Stomach (tissue), 19 donors: ENCODE measurements at places on chromosomes 7 and 10. TPM values are rescaled to one million over a fixed set of nuclear protein-coding genes. Genes with fewer than 3 reads are reported as not detected.
A peak's percentile ranks its signal among the peaks of the same experiment; 100 is the strongest.

The CLCN1 gene
- total RNA-seq: not detected

- no peak overlapping the region for H3K27ac ChIP-seq
- no peaks in the 10 kb centered on the region for H3K4me1 ChIP-seq
- H3K36me3 ChIP-seq: no peaks in the 10 kb centered on the region
- H3K27me3 ChIP-seq: no peaks in the 10 kb centered on the region
- no peak overlapping the region for H3K4me3 ChIP-seq
- no peak for DNase-seq
Observed at GRCh38 chr7:13016592-13017332, 329.3 kb downstream of the ARL4A start.

The AKR1B15 gene
- not detected for total RNA-seq

The MOSPD3 gene
- not detected for total RNA-seq

DNA sequence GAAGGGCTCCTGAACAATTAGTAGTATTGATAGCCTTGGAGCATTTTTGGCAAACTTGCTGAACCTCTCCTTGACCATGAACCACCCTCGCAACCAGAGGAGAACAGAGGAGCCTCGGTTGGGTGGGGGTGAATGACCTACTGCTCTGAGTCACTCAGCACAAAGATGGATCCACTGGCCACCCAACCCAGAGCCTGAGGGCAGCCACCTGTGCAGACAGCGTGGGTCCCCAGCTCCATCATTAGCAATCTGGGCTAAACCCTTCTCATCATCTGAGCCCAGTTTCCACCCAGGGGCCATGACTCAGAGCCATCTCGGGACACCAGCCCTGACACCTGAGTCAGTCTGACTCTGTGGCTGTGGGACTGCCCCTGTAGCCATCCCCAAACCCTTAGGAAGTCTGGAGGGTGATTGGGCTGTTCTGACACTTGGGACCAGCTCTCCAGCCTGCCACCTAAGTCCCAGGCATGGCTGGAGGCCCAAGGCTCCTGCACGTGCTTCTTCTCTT is 171.8 kb upstream of the GPR26 start:
- no peak for DNase-seq
- H3K36me3 ChIP-seq: no peaks in the 10 kb centered on the region
- H3K27ac ChIP-seq: no peak overlapping the region

GRCh38 chr7:30912986-30913811 is 1.5 kb downstream of the AQP1 start:
- H3K4me3 ChIP-seq: peak overlapping the region; percentile 42
- peaks cover 61% of the 10 kb centered on the region for H3K4me1 ChIP-seq
- no peaks in the 10 kb centered on the region for H3K36me3 ChIP-seq
- H3K27ac ChIP-seq: no peak overlapping the region

DNA sequence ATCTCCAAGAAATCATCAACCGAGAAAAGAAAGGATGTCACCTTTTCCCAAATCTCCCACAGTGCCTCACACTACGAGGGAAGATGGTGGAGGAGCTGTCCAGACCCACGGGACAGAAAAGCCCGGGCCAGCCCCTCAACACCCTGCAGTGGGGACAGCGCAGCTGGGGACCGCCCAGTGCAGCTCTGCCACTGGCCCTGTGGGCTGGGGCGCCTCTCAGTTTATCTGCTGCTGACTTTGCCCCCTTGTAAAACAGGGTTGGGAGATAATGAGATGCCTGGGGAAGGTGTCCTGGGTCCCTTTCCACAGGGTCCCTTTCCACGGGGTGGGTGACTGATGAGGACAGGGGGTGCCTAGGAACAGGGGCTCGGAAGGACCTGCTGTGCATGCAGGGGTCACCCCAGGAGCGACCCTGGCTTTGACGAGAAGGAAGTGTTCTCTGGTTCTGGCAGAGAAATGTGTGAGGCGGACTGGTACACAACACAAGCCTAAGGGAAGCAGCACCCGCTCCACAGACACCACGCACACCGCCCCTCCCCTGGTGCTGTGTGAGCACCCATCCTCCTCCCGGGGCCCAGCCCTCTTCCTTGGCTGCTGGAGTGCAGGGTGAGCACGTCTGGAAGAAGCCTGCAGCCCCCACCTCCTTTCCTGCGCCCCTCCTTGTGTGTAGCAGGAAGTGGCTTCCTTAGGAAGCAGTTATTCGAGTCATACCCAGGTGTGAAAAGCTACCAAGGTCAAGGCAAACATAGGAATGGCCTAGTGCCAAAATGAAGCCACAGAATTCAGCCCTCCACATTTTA is 339.9 kb downstream of the DNAJB6 start:
- H3K4me3 ChIP-seq: no peak overlapping the region
- H3K4me1 ChIP-seq: no peaks in the 10 kb centered on the region
- no peak for DNase-seq
- no peaks in the 10 kb centered on the region for H3K36me3 ChIP-seq
- peaks cover 51% of the 10 kb centered on the region for H3K27me3 ChIP-seq

The CPVL gene
- total RNA-seq: 24.3 TPM

DNA sequence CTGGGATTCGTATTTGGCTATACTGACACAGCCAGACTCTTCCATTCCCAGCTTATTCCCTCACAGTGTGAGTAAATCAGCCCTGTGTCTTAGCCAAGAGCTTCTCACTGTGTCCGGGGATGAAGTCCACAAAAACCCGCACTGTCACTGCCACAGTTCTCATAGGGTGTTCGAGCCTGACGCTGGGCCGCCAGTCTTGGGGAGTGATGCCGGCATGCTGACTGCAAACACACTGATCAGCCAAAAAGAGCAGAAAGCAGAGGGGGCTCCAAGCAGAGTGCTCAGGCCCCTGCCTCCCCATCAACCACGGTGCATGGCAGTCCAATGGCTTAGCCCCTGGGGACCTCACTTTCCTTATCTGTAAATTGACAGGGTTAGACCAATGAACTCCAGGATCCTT is 36.7 kb downstream of the C10orf143 start:
- H3K27ac ChIP-seq: no peak overlapping the region
- H3K4me3 ChIP-seq: no peak overlapping the region
- no peaks in the 10 kb centered on the region for H3K27me3 ChIP-seq
- no peaks in the 10 kb centered on the region for H3K4me1 ChIP-seq
- no peak for DNase-seq
- H3K36me3 ChIP-seq: peaks cover 18% of the 10 kb centered on the region

GRCh38 chr7:77655836-77656455 is 40.3 kb upstream of the RSBN1L start:
- no peak overlapping the region for H3K4me3 ChIP-seq
- H3K27me3 ChIP-seq: no peaks in the 10 kb centered on the region
- no peaks in the 10 kb centered on the region for H3K36me3 ChIP-seq
- no peak for DNase-seq

GRCh38 chr10:9052767-9053166 is 998.3 kb downstream of the GATA3 start:
- no peaks in the 10 kb centered on the region for H3K27me3 ChIP-seq
- no peak for DNase-seq
- no peak overlapping the region for H3K27ac ChIP-seq
- no peaks in the 10 kb centered on the region for H3K36me3 ChIP-seq

The NUTM2E gene
- total RNA-seq: 0.43 TPM

DNA sequence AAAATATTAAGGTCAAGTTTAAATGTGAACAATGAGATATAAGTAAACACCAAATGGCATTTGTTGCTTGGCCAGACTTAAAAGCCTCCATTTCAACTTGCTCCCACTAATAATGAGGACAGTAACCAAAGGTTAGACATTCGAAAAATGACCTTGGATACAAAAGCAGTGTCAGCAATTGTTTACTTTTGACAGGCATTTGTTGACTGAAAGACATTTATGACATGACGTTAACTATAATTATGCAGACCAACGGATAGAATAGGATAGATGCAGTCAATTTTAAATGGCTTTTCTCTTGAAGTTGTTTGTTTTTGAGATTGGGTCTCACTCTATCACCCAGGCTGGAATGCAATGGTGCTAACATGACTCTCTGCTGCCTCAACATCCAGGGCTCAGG is 6.3 kb upstream of the WNT16 start:
- H3K27me3 ChIP-seq: no peaks in the 10 kb centered on the region
- no peak overlapping the region for H3K27ac ChIP-seq
- H3K36me3 ChIP-seq: no peaks in the 10 kb centered on the region
- no peak for DNase-seq
- H3K4me3 ChIP-seq: no peak overlapping the region

DNA sequence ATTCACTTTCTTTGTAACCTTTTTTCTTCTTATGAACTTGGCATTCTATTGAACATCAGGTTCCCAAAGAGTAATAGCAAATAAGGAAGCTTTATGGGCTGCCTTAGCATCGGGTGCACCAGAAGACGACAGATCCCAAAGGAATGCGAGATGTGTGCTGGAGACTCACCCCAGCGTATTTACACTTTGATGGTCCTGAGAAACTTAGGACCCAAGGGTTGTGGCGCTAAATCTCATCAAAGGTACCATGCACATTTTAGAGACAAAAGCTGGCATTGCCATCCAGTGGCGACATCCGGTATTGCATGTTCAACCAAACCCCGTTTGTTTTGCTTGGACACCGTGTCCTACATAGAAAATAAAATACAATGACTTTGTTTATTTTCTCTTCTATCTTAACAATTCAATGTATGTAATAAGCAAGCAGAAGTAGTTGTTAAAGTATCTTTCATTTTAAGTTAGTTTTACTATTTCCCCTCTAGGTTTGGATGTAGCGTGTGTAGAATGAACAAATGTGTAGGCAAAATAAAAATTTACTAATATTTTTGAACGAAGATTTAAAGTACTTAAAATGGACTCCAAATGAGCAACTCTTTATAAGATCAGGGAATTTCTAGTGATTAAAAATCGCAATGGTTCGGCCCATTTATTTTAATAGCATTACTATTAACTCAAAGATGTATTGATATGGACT is 1154.8 kb downstream of the GATA3 start:
- no peaks in the 10 kb centered on the region for H3K27me3 ChIP-seq
- no peak overlapping the region for H3K27ac ChIP-seq
- peak; percentile 66 for DNase-seq
- H3K4me1 ChIP-seq: peaks cover 6% of the 10 kb centered on the region

The LBX1 gene
- not detected for total RNA-seq

The ASZ1 gene
- not detected for total RNA-seq

- peak overlapping the region; percentile 43 for H3K27ac ChIP-seq
- peak; percentile 69 for DNase-seq
Observed at GRCh38 chr7:128869138-128869943, 6.7 kb downstream of the ATP6V1F start.

The PARP12 gene
- 53.1 TPM for total RNA-seq

The CARD11 gene
- 0.45 TPM for total RNA-seq

DNA sequence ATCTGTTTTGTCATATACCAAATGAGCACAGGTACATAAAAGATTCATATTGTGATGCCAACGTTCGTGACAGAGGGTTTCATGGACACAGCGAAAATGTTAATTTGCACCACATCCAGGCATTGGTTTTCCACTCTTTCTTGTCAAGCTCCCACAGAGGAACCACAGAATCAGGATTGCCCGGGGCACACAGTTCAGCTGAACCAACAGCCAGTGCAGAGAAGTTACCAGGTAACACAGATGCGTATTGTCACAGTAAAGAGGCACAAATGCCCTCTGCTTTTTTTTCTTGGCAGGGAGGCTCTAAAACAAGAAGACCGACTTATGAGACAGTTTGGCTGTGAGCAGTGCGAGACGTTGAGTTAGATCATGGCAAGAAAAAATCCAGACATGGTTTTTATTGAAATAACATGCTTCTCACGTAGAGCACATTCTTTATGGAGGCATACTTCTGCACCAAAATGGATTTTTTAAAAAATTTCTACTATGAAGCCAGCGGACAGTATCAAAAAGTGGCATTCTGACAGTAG is 331.1 kb upstream of the KIAA1217 start:
- H3K4me3 ChIP-seq: no peak overlapping the region
- H3K4me1 ChIP-seq: no peaks in the 10 kb centered on the region
- H3K27ac ChIP-seq: no peak overlapping the region

The HACD1 gene
- 40.8 TPM for total RNA-seq

- peaks cover 93% of the 10 kb centered on the region for H3K27me3 ChIP-seq
- DNase-seq: no peak
- H3K4me1 ChIP-seq: no peaks in the 10 kb centered on the region
- H3K27ac ChIP-seq: no peak overlapping the region
Observed at GRCh38 chr10:133048266-133048665, 39.5 kb upstream of the ADGRA1 start.

The SPDYE17 gene
- not detected for total RNA-seq

DNA sequence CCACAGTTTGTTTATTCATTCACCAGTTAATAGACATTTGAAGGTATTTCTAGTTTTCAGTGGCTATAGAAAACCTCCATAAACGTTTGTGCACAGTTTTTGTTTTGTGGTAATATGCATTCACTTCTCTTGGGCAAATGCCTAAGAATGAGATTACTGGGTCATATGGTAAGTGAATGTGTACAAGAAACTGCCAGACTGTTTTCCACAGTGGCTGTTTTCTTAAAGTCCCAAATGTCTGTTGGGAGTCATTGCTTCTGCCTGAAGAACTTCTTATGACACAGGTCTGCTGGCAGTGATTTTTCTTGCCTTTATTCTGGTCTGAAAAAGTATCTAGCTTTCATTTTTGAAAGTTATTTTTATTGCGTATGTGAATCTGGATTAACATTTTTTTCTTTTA is 35.5 kb downstream of the NHLRC2 start:
- peaks cover 23% of the 10 kb centered on the region for H3K36me3 ChIP-seq
- H3K4me3 ChIP-seq: no peak overlapping the region
- H3K27ac ChIP-seq: no peak overlapping the region
- DNase-seq: no peak
- no peaks in the 10 kb centered on the region for H3K27me3 ChIP-seq

The SEMA3C gene
- total RNA-seq: 91.5 TPM
